Right kidney (tissue), 9 donors: ENCODE measurements at places on chromosomes 2 and 18.

DNA sequence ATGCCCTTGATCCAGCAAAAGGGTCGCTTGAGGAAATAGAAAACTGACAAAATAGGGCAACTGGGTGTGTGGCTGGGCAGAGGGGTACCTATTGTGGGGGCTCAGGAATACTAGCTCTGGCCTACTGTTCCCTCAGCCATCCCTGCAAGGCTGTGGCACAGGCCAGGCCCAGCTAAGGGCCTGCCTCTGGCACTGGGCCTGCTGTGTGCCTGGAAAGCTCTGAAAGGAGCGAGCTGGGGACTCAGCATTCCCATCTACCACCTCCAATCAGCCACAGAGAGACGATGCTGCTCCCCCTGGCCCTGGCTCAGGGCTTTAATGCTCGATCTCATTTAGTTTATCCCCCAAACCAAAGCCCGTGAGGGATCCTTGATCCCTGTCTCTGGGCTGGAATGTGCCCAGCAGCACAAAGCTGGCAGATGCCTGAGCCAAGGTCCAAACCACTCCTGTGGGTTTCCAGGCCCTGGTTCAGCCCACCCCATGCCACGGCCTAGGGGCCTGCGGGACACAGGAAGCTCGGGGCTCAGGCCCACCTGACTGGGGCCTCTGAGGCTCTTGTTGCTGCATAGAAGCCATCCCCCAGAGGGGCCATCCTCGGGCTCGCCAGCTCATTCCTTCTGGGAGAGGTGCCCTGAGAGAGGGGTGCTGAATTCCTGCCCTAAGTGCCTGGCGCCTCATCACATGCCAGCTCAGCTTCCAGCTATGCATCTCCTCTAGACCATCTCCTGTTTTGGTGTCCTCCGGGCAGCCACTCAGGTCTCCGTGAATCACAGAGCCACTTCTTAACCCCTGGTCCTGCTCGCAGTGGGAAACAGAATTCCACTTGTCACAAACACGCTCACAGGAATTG, 43.0 kb upstream of the KCNF1 start:
- no peak for DNase-seq

DNA sequence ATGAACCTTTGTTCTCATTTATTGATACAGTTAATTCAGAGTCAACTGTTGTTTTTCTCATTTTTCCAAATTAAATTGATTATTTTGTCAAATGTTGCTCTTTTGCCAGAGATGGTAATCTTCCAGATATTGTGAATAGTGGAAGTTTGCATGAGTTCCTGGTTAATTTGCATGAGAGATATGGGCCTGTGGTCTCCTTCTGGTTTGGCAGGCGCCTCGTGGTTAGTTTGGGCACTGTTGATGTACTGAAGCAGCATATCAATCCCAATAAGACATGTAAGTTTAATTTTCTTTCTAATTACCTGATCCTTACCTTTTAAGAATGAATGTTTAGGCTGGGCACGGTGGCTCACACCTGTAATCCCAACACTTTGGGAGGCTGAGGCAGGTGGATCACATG, 7.8 kb downstream of the CYP20A1 start:
- no peak for DNase-seq

DNA sequence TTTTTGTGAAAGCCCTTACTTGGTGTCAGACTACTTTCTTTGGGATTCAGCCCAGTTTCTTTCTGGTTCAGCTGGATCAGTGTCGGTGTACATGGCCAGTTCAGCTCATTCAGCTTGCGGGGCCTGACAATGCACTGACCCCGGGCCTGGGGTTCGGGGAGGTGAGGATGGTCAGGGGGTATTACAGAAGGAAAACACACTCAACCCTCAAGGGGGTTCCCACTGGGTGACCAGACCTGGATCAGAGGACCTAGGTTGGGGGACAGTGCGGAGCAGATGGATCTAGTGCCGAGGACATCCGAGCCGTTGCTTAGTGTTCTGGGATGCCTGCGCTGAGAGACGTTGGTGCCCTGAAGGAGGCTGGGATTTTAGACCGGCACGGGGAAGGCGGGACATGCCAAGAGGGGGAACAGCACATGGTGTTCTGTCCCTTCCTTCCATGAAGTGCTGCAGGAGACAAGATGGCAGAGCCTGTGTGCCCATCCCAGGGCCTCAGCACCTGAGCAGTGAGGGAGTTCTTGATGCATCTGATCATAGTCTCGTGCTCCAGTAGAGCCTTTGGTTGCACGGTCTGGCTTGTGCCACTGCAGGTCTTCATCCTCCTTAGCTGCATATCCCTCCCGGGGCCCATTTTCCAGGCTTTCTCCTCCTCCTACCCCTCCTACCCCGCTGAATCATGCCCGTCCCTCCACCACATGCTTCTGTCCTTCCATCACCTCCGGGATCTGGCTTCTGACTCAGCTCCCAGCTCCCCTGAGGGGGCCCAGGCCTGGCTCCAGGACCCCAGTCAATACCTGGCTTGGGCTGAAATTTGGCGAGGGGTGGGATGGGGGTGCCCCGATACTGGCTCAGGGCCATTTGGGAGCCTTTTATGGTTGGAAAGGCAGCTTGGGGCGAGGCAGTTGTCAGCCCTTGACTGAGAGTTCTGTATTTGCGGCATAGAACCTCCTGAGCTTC, 18.0 kb downstream of the SPEG start:
- no peak for DNase-seq

- no peak for DNase-seq
Observed at GRCh38 chr2:16729335-16729734, 63.7 kb upstream of the CYRIA start.

GRCh38 chr2:227323818-227324217, 1.2 kb upstream of the MFF start:
- no peak for DNase-seq

- DNase-seq, result no peak
Observed at GRCh38 chr18:363301-364085, 95.6 kb upstream of the THOC1 start.

DNA sequence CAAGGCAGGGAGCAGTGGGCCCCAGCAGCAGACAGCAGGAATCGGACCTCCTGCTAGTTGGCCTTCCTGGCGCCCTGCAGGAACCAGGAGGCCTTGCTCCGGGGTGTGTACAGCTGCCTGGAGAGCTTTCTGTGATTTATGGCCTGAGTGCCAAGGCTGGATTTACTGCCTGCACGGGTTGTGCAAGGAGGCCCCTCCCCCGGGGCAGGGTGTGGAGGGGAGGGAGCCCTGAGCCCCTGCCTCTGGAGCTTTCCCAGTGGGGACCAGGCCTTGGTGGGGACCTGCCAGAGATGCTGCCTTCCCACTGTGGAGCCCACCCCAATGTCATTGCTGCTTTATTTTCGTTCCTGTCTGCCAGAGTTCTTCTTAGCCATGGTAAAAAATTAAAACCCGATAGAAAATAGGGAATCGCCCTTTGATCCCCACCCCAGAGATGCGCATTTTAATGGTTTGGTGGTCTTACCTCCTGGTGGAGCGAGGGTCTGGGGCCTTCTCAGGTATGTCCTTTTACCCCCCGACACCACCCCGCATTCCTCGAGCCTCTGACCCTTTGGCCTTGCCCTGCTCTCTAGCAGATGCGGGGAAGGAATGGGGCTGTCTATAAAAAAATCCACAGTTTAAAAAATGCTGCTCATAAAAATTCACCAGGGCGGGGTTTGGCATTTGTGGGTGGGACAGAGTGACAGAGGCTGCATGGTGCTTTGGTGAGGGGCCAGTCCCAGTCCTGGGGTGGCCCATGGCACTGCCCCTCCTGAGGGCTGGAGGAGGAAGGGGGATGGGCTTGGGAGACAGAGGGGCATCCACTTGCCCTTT, 6.9 kb upstream of the RALB start:
- DNase-seq, result peak; percentile 72

DNA sequence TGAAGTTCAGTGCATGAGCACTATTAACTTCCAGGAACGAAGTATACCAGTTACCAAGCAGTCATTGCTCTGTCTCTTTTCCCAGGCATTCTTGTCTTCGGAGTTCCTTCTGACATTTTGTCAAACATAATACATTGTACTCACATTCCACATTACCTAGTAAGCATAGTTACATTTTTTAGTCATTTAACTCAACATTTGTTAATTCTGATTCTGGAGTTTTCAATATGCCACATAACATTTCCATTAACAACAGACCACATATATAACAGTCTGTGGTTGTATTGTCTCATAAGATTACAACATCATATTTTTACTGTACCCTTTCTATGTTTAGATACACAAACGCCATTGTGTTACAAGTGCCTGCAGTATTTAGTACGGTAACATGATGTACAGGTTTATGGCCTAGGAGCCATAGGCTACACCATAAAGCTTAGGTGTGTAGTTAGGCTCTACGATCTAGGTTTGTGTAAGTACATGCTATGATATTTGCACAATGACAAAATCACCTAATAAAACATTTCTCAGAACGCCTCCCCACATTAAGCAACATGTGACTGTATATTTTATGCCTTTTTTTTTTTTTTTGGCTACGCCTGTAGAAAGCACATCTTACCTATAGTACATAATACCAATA, 187.1 kb downstream of the DYM start:
- no peak for DNase-seq

DNA sequence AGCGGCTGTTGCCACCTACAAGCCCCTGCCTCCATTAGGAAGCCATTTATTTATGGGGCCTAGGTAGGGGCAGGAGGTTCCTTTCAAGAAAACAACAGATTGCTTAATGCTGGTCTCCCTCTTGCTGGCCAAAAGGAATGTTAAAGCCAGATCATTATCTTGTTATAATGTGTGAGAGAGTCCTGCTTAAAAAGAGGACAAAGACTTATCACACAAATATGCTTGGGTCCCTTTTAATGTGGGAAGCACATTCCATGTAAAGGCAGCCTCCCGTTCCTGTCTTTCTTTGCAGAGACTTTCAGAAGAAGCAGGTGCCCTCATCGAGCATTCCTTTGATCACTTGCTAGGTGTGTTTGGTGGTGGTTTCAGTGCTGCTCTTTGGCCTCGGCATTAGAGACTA, 76.4 kb downstream of the AGAP1 start:
- DNase-seq, result no peak

DNA sequence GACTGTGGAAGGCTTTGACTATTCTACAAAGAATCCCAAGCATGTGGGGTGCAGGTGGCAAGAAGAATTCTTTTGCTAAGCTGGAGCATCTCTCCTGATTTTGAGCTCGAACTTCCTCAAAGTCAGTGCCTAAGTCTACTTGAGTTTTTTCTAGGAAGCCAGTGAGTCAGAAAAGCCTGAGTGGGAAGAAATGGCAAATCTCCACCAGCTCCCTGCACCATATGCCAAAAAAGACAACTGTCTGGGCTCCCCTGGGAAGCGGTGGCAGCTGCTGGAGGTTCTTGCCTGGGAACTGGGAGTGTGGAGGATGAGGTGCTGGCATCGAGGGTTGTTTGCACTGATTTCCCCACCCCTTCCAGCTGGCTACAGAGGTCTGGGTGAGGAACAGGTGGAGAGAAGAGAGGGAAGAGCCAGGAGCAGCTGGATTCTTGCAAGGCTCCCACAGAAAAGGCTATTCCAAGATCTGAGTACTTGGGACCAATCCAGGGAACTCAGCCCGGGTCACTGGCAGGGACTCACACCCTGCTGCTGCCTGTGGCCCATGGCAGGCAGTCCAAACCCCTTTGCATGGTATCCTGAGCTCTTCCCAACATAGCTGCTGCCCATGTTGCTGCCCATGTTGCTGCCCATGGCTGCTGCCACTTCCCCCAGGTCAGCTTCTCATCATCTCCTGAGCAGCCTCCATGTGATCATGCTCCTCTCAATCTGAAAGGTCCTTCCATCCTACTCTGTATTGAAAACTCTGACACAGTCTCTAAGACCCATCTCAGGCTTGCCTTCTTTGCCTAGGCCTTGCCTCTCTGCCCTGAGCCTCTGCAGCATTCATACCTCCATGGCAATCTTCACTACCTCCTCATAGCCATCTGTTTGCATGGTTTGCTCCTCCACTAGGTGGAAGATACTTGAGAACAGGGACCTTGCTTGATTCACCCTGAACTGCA, 128.3 kb upstream of the SPATS2L start:
- DNase-seq, result no peak
